ENCODE measurements at places on chromosomes 3 and 15. TPM values are rescaled to one million over a fixed set of nuclear protein-coding genes. Genes with fewer than 3 reads are reported as not detected.

The HIGD2B gene
- total RNA-seq = not detected

The DNAH12 gene
- not detected for total RNA-seq

The GRIP2 gene
- 0.03 TPM for total RNA-seq

The MYL3 gene
- total RNA-seq = not detected

The ZNF501 gene
- 3.8 TPM for total RNA-seq

The SLCO2A1 gene
- total RNA-seq = not detected

The CTXN2 gene
- not detected for total RNA-seq

The PIGBOS1 gene
- total RNA-seq = 23.9 TPM

The GOLGA8O gene
- total RNA-seq = not detected

The CRABP1 gene
- 0.25 TPM for total RNA-seq

The EIF4E3 gene
- total RNA-seq = 3.9 TPM

The ZNF860 gene
- total RNA-seq = 0.10 TPM

The C2CD4B gene
- 0.32 TPM for total RNA-seq

The IMPG2 gene
- total RNA-seq = not detected
